ENCODE measurements at places on chromosomes 6 and 20.

- no peak for DNase-seq
Observed at GRCh38 chr6:63750400-63750799, 114.8 kb downstream of the PHF3 start.

DNA sequence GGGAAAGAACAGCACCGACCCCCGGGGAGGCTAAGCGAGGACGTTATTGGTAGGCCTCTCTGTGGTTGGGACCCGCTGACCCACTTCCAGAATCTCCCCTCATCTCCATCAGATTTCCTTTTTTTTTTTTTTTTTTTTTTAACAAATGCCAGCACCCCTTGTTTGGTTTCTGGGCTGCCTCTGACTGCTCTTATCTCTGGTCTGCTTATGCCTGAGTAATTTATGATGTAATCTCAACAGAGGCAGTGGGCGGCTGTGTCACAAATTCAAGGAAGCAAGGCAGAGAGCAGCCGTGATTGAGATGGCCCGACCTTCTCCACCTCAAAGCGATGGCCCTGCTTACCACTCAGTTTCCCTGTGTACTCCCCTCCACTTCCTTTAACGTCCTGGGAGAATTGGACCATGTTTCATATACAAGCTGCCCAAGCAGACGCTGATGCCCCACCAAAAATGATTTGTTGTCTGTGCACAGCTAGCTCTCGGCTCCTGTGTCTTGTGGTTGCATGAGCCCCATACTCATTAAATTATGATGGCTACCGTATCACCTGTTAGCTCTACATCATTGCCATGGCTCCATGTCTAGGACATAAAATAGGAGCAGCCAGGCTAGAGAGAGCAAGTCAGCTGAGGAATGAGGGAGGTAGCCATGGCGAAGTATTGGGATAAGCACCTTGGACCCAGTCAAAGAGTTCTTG lies 98.1 kb downstream of the ZNF217 start:
- DNase-seq: no peak

GRCh38 chr6:50390416-50390815 lies 322.9 kb upstream of the TFAP2D start:
- no peak for DNase-seq

- DNase-seq: no peak
Observed at GRCh38 chr20:22688485-22688884, 104.1 kb upstream of the FOXA2 start.

DNA sequence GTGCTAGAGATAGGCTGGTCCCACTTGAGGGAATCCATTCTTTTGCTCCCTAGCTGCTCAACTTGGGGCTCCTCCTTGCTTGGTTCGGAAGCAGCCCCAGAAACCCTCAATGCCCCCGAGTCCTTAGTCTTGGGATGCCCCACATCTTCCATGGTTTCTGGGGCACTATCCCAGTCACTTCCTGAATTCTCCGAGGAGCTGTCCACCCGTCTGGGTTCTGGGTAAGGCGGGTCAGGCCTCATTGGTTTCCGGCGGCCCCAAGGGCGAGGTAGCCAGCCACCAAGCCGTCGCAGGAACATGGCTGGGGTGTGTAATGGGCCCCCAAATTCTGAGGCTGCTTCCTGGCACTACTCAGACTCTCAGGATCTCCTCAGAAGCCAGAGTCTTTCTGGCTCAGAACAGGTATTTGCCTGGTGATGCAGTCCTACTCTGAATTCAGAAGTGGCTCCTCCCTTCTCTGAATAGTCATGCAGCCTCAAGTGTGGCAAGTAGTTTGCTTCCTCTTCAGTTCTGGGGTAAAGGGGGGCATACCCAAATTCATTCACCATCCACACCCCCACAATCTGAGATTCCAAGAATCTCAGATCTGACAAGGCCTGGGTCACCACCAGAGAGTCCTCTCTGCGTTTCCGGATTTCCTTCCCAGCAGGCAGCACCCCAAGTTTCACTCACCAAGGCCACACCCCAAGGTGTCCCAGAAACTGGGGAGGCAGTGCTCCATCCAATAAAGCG lies 763 bp downstream of the C6orf47 start:
- peak; percentile 18 for DNase-seq
